ENCODE measurements at places on chromosomes 12 and 14.

GRCh38 chr12:68771223-68771925, 25.4 kb downstream of the SLC35E3 start:
- DNase-seq: no peak

DNA sequence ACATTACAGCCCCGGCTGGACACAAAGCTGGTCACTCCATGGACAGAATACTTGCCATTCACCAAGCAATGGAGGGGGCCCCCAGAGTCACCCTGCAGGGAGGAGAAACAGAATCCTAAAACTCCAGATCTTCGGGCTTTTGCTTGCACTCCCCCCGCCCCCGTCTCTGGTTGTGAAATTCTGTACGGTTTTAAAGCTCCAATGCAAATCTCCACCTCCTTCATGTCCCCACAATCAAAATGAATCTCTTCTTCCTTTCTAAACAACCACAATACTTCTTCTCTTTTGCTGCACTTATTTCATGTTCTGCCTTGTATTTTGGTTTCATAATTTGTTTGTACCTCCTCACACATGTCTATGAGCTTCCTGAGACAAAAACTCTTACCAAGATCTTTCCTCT, 5.8 kb upstream of the BIN2 start:
- no peak for DNase-seq

GRCh38 chr14:59125156-59125555, 63.3 kb upstream of the DAAM1 start:
- no peak for DNase-seq

GRCh38 chr12:85299053-85299452, 19.0 kb downstream of the ALX1 start:
- no peak for DNase-seq

GRCh38 chr12:56107242-56107641, 2.9 kb downstream of the PA2G4 start:
- no peak for DNase-seq

All from left hindlimb (tissue), 1 donor.